ENCODE measurements at places on chromosomes 1 and 21. TPM values are rescaled to one million over a fixed set of nuclear protein-coding genes. Genes with fewer than 3 reads are reported as not detected.

Gene OR10J1
- total RNA-seq = not detected

Gene PPFIA4
- total RNA-seq = 2.5 TPM

Gene FGR
- 0.17 TPM for total RNA-seq

Gene GBP1
- 135 TPM for total RNA-seq

Gene NLRP3
- total RNA-seq = 9.2 TPM

Gene OR6K3
- not detected for total RNA-seq

Gene UBXN10
- total RNA-seq = not detected

Gene RBBP4
- total RNA-seq = 233 TPM

Gene G0S2
- total RNA-seq = 267 TPM

Gene PLOD1
- total RNA-seq = 157 TPM

Gene GBP2
- 71.9 TPM for total RNA-seq

Gene RHOU
- total RNA-seq = 0.47 TPM

Gene CSF3R
- total RNA-seq = not detected

Gene ANKRD45
- 3.2 TPM for total RNA-seq

Gene DYNLT5
- total RNA-seq = 7.8 TPM

Gene HES4
- 44.1 TPM for total RNA-seq

Gene OR2L5
- total RNA-seq = not detected

Gene C1orf210
- total RNA-seq = not detected

Gene HORMAD1
- total RNA-seq = not detected

Gene AK5
- 5.6 TPM for total RNA-seq

Gene ZNF436
- total RNA-seq = 18.3 TPM

Gene RAP1A
- 68.7 TPM for total RNA-seq

Gene MNDA
- total RNA-seq = not detected

Gene HJV
- total RNA-seq = not detected

Gene SELP
- not detected for total RNA-seq

Gene LRRC41
- total RNA-seq = 61.9 TPM

Gene IFNLR1
- 1.9 TPM for total RNA-seq

Gene DMRTA2
- total RNA-seq = 1.4 TPM
